Activated T-helper 1 cell treated with anti-CD3 and anti-CD28 coated beads, Interleukin-2, amount 50 U/mL, for 16 hours (primary cell): ENCODE measurements at places on chromosomes 16 and 17.

- no peak for DNase-seq
These were observed 152.3 kb downstream of the PCTP start for GRCh38 chr17:55903028-55903690.

- DNase-seq, result peak; percentile 53
These were observed at the start of gene MRPS34 for GRCh38 chr16:1772908-1773702. Gene MRPS34 (minus strand): TSS chr16:1773134. CDS start chr16:1773119, 15 bp downstream.

DNA sequence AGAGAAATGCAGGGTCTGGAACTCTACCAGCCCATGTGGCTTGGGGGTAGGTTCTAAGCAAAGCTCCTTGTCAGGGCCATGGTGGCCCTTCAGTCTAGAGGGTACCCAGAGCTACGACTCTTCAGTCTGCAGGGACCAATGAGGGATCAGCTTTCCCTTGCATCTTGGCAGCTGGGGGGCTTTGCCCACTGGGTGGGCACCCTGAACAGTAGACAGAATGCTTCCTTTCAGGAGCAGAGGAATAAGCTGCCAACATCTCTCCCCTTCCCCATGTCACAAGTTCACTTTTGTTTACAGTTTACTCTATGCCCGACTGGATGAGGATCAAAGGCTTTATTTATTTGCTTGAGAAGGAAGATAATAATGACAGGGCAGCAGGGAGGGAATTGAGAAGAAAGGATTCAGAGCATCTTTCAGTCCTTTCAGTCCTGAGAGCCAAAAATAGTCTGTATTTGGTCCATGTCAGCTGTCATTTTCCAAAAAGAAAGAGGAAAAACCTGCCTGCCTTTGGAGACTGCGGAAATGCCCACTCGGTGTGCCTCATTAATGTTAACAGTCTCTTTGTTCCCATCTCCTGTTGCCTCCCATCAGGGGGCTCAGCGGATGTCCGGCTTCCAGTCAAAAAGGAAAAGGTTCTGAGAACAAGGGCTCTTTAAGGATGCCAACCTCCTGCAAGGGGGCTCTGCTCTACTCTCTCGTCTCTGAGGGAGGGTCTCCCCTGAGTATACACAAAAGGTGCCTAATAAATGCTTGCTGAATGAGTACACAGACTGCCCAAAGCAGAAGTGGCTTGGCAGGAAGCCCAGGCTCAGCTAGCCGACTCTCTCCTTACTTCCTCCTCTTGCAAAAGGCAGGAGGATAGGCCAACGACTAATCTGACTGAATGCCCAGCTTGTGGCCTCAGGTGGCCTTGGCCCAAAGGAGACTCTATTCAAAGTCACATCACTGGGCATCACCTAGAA is 17.1 kb downstream of the TRAF4 start:
- DNase-seq, result no peak

DNA sequence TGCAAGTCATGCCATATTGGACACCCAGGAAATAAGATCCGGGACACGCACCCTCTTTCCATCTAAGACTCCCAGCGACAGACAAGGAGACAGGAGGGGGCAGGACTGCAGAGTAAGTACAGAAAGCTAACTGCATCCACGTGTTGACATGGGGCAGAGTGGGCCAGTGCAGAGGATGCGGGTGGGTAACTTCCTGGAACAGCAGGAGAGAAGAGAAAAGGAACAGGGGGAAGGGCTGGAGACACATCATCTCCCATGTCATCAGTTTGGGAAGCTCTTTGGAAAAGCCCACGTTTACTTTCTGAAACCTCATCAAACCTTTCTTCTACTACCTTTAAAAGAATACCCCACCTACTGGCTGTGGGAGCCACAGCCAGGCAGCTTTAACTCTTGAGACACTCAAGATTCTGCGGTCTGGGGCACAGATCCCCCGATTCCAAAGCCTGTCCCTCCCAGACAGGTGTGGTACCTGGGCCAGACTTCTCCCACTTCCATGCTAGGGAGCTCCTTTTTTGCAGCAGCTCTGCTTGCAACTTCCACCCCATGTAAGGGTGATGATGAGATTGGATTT is 273.5 kb upstream of the RPL38 start:
- DNase-seq, result no peak

GRCh38 chr17:17112628-17113200 is 70.5 kb downstream of the MPRIP start:
- DNase-seq, result no peak

GRCh38 chr17:43353393-43353792 is 45.4 kb upstream of the ARL4D start:
- no peak for DNase-seq

DNA sequence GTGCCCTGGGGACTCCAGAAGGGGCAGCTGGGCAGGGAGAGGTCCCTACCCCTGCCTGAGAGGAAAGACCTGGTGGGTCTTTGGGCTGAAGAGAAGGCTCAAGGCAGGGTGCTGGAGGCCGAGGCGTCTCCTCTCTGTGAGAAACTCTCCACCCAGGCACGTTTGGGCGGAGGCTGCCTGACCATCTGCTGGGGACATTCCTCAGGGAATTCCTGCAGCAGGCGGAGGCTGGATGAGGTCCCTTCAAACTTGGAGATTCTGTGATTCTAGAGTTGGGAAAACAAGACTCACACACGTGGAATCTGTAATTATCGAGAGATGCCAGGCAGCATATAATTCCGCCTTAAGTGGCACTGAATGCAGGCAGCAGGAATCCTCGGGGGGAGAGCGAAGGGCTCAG is 21.1 kb upstream of the PHF12 start:
- DNase-seq, result no peak

DNA sequence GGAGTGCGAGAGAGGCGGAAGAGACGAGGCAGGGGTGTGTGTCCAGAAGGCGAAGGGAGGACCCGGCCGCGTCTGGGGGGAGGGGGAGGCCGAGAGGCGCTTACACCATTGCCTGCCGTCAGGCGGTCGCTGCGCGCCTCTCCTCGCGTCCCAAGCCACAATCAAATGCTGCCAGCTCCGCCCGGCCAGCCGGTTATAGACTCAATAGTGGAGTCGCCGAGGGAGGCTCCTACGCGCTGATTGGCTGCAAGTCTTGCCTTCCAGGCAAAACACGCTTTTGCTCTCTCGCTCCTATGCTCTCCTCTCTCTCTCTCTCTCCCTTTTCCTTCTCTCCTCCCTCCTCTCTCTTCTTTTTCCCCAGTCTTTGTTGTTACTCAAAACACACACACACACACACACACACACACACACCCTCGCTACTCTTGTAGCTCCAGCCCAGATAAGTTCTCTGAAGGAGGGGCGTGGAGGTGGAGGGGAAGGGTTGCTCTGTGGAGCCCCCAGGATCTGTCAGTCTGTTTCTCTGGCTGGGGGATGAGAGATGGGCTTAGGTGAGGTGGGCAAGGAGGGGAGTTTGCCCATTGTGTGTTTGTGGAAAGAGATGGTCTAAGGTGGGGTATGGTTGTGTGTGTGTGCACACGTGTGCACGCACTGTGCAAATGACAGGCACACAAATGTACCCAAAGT is at the start of gene DLX3:
Gene DLX3, minus strand, starts transcription at position 170 of the 684 bp plus-strand sequence. CDS start 226 bp downstream, outside the sequence.
- no peak for DNase-seq
